HL-60 (cell line): ENCODE measurements at places on chromosomes 3 and 15.

- no peak for DNase-seq
Measured at GRCh38 chr15:36053746-36054145, 507.8 kb upstream of the DPH6 start.

GRCh38 chr3:189629803-189630455 lies 1.3 kb upstream of the TP63 start:
- DNase-seq: peak; percentile 40

- no peak for DNase-seq
Measured at GRCh38 chr3:46668116-46668515, 25.4 kb downstream of the ALS2CL start.

DNA sequence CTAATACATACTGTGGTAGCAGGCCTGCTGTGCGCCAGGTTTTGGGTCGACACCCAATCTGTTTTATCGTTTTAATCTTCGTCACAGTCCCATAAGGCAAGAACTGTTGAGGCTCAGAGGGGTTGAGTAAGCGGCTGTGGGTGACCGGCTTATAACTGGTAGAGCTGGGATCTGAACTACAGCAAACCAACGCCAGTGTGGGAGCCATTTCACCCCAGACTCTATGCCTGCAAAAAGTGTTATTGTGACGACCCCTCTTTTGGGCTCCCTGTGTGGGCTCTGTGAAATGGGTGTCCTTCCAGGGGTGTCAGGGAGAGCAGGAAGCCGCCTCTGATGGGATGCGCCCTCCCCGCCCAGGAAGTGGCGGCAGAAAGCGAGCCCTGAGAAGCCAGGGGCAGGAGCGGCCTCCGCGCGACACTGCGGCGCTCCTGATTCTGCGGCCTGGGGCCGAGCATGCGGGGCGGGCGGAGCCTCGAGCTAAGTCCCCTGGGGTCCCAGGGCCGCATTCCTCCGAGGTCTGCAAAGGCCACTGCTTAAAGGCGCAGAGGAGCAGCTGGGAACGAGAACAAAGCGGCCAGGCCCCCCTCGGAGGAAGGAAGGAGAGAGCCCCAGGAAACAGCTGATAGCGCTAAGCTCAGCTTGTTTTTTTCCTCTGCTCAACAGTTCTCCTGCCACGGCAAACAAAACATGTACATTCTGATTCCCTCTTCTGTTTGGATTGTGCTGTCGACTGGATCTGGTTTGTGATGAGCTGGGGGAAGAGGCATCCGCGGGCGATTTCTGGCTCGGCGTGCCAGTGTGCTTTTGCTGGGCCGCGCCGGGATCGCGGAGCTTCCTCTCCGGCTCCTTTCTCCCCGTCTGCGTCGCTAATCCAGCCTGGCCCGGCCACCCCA lies 33.9 kb downstream of the GRK7 start:
- peak; percentile 52 for DNase-seq

DNA sequence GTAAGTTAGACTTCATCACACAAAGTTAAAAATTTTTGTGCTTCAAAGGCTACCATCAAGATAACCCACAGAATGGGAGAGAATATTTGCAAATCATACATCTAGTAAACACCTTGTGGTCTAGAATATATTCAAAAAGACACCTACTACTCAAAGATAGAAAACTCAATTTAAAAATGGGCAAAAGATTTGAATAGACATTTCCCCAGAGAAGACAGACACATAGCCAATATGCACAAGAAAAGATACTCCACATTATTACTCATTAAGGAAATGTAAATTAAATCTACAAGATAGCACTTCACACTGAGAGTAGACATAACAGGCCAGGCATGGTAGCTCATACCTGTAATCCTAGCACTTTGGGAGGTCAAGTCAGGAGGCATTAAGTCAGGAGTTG lies 87.8 kb upstream of the MANF start:
- no peak for DNase-seq

GRCh38 chr3:194777729-194778128 lies 92.0 kb downstream of the FAM43A start:
- DNase-seq: no peak

- no peak for DNase-seq
Measured at GRCh38 chr3:157477441-157477840, 25.8 kb downstream of the VEPH1 start.

- no peak for DNase-seq
Measured at GRCh38 chr3:131739211-131739610, 236.4 kb upstream of the MRPL3 start.

- DNase-seq: no peak
Measured at GRCh38 chr3:156299569-156299968, 179.2 kb downstream of the KCNAB1 start.

DNA sequence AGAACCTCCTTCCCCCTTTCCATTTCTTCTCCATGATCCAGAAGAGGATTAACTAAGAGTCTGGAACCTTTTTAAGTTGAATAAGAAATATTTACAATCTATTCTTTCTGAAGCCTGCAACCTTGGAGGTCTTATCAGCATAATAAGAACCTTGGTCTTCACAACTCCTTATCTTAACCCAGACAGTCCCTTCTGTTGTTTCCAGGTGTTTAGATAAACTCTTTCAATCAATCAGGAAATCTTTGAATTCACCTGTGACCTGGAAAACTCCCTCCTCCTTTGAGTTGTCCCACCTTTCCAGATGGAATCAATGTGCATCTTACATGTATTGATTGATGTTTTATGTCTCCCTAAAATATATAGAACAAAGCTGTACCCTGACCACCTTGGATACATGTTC lies 3.6 kb upstream of the DHX36 start:
- DNase-seq: no peak

DNA sequence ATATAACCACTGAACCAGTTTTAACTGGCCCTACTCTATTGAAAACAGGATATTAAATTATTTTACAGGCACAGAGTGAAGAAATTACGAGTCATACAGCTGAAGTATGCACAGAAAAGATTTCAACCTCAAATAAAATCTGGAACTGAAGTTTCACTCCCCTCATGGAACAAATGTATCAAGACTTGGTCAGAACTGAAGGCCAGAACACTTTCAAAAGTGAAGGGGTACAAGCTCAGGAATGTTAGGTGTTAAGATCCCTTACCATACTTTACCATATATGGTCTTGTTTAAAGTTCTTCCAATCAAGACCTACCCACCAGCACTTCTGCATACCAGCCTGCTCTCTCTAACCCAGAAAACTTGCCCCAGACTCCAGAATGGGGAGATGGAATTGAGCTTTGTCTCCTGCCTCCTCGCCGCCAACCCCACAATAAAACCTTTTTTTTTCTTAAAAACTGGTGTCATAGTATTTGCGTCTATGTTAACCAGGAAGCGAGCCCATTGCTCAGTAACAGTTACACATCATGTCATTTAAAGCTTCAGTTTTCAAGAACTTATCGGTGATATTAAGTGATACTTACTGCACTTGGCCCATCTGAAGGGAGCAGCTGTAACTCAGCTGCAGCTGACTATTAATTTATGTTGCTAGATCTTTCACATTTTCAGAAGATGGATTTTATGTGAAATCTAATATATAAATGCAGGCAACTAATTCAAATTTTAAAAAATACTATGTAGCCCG lies 59.9 kb downstream of the OXSM start:
- no peak for DNase-seq

- no peak for DNase-seq
Measured at GRCh38 chr3:133830071-133830470, 24.5 kb downstream of the SRPRB start.

DNA sequence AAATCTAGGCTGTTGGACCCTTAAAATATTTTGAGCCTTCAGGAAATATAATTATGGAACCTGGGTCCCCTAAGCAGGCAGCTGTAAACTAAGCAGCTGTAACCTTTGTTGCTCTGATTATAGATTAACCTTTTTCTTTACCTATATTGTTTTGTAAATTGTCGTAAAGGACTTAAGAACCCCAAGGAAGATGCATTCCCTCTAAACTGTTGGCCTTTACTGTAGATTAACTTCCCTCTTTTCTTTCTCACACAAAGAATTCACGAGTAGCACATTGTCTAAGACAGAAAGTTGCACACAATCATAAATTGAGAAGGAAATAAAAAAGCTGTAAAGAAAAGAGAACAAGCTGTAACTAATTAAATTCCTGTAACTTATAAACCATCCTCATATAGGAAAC lies 877.3 kb downstream of the ROBO2 start:
- no peak for DNase-seq

DNA sequence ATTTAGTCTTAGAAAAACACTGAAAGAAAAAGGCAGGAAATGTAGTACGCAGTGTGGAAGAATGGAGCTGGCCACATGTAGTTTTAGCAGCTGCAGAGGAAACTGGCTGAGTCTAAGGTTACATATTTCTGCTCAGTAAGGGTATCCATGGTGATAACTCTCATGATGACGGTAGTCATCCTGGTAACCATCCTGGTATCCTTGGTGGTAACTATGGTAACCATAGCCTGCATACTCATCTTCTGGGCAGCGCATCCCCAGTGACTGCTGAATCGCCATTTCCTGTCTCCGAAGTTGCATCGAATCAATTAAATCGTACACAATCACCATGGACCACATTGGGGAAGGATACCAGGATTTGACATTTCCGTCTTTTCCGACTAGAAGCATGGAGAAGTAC lies 35.7 kb downstream of the CCDC80 start:
- DNase-seq: no peak

- no peak for DNase-seq
Measured at GRCh38 chr3:64399205-64399800, 174.0 kb upstream of the PRICKLE2 start.

- DNase-seq: peak; percentile 3
Measured at GRCh38 chr3:119145500-119146167, at the start of gene TEX55. Gene TEX55, plus strand, starts transcription at chr3:119146165. Its CDS starts 25 bp downstream, at chr3:119146190.

GRCh38 chr3:192237992-192238608 lies 489.2 kb downstream of the FGF12 start:
- DNase-seq: no peak

DNA sequence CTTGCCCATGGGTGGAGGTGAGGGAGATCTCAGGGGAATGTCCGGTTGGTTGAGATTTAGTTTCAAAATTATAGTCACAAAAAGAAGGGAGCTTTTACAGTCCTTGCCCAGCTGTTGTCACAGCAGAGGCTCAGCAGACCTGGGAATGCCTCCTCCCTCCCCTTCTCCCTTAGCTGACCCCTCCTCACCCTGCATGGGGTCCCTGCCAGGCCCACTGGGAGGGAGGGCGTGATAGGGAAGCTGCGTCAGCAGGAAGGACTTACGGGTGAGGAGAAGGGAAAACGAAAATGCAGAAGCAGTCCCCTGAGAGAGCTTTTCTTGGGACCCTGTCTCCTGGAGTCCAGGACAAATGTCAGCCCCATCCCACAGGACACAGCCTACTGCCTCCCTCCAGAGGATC lies 18.9 kb downstream of the SCN5A start:
- DNase-seq: no peak

DNA sequence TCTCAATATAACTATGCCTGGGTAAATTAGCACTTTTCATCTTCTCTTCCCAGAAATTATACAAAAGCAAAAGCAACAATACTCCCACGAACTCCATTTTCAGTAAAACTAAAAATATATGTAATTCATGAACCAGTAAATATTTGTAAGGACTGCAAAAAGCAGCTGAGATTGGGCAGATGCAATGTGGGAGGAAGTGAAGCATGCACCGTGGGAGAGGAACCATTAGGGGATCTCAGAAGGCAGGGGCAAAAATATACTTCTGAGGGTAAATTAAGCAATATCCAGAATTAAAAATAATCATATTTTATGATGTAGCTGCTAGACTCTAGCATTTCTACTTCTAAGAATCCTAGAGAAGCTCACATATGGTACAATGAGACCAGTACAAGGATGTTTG lies 20.2 kb downstream of the CFAP91 start:
- DNase-seq: no peak

- no peak for DNase-seq
Measured at GRCh38 chr3:99712291-99712954, 74.0 kb downstream of the COL8A1 start.

DNA sequence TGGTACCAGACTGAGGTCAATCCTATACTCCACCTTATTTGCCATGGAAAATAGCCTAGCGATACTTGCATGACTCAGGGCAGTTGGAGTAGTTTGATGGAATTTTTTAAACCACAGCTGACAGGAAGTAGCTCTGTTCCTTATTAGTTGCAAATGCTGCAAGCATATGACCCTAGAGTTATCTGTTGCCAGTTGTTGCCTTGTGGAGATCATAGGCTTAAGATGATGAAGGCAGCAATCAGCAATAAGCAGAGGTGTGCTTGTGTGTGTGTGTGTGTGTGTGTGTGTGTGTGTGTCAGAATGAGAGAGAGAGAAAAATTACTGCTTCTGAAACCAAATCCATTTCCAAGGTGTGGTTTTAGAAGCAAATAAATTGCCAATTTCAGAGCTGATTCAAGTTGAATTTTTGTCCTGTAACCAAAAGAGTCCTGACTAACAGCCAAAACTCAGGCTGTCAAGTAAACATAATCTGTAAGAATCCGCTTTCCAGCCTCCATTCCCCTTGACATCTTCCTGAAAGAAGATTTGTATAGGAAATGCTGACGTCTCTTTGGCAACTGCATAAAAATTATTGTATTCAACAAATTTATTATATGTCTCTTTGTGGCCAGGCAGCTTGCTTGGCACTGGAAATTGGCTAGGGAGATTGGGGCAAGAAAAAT lies 141.2 kb downstream of the SERPINI1 start:
- no peak for DNase-seq

GRCh38 chr15:92808598-92809063 lies 91.5 kb upstream of the CHD2 start:
- no peak for DNase-seq

- DNase-seq: no peak
Measured at GRCh38 chr3:46913644-46914043, 36.1 kb downstream of the PTH1R start.

- peak; percentile 31 for DNase-seq
Measured at GRCh38 chr15:64038878-64039610, 7.2 kb downstream of the DAPK2 start.

- no peak for DNase-seq
Measured at GRCh38 chr3:127407026-127407939, 119.4 kb upstream of the PRR20G start.

DNA sequence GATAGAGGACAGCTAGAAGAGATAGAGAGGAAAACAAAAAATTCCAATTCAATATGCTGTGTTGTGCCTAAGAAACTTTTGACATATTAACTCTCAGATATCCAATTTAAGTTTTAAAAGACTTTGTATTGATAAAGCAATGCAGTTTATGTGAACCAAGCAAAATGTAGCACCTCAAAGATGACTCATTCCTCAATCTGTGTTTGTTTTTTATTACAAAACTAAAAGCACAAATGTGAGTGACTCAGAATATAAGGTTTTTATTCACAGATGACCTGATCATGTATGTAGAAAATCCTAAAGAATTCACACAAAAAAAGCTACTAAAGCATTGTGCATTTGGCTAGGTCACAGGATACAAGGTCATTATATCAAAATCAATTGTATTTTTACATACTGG lies 11.1 kb downstream of the HCLS1 start:
- no peak for DNase-seq

- DNase-seq: no peak
Measured at GRCh38 chr15:41482110-41482877, 11.4 kb upstream of the ITPKA start.

- no peak for DNase-seq
Measured at GRCh38 chr3:172061724-172062184, 22.4 kb downstream of the FNDC3B start.

GRCh38 chr15:28033443-28033842 lies 65.7 kb downstream of the OCA2 start:
- no peak for DNase-seq

- DNase-seq: peak; percentile 22
Measured at GRCh38 chr3:78645628-78646310, 1122.0 kb downstream of the ROBO1 start.
